Head of caudate nucleus (tissue), 42 donors: ENCODE measurements at places on chromosomes 11 and 22.

GRCh38 chr22:23156286-23156685 lies 11.0 kb downstream of the RAB36 start:
- no peak for DNase-seq

GRCh38 chr11:62610403-62610802 lies 2.2 kb downstream of the EML3 start:
- no peak for DNase-seq

DNA sequence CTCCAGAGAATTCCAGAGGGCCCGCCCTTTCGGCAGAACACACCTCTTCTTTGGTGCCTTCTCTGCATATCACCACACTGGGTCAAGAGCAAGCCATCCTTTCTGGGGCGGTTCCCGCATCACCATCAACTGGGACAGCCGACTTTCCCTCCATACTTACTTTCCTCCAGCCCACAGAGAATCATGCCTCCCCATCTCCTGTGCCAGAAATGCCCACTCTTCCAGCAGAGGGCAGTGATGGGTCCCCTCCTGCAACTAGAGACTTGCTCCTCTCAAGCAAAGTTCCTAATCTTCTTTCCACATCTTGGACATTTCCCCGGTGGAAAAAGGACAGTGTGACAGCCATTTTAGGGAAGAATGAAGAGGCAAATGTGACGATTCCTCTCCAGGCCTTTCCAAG lies 157.7 kb downstream of the C11orf91 start:
- peak; percentile 51 for DNase-seq

DNA sequence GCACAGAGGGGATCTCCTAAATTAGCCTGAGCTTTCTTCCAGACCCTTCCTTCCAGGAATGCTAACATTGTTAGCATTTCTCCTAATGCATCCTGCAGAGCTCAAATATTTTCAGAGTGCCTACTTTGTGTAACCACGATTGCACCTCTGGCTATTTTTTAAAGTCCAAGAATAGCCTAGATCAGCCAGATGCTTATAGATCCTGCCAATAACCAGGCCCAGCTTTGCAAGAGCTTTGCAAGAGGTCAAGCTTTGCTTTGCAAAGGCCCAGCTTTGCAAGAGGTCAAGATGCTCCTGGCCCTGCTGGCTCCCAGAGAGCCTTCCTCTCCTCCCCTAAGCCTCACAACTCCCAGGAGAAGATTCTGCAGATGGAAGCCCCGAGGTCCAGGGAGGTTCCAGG lies 491.9 kb downstream of the MN1 start:
- DNase-seq: no peak

DNA sequence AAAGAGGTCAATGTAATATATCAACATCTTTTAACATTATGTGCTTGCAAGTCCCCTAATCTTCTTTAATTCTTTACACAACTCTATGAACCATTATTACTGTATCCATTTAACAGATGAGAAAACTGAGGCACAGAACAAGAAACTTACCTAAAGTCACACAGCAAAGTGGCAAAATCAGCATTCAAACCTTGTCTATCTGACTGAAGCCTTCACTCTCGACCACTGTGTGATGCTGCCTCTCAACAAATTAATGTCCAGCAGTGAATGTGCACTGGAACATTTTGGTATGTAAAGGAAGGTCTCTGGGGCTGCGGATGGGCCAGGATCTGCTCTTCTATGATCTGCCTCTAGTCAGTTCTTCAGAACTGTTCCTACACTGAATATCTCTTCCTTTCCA lies 42.1 kb downstream of the PRCP start:
- no peak for DNase-seq
